Coronary artery (tissue), 2 donors: ENCODE measurements at places on chromosomes 2 and 18.
A peak's percentile ranks its signal among the peaks of the same experiment; 100 is the strongest.

DNA sequence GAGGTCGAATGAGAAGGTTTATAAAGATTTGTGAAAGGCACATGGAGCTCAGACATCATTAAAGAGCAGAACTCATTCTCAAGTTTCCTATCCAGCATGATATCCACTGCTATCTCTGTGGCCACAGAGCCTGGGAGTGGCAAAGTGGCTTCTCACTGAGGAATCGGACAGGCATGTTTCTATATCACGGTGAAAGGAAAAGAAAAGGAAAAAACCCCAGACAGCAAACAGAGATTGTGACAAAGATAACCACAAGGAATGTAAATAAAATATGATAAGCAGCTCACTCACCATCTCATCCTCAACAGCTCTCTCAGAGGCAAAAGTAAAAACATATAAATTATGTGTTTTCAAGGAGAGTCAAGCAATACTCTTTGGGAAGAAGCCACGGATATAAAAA lies 2.5 kb downstream of the PID1 start:
- DNase-seq: no peak

- peak; percentile 46 for DNase-seq
These were observed 34.3 kb downstream of the LDLRAD4 start for GRCh38 chr18:13252686-13253410.

DNA sequence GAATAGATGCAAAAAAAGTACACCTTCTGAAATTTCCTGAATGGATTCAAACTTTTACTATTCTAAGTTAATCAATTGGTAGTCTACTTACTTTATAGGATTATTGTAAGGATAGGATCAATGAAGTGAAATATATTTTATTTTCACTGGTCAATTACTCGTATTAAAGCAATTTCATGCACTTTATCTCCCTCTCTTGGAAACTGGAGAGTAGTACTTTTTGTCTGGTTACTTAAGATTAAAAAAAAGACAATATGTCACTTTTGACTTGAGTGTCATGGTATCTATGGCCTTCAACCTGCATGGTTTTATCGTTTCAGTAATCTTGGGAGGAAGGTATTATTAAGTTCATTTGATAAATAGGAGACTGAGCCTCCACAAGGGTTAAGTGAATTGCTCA lies 1.0 kb upstream of the KYNU start:
- no peak for DNase-seq

- no peak for DNase-seq
These were observed 46.8 kb upstream of the NCK2 start for GRCh38 chr2:105697781-105698449.

DNA sequence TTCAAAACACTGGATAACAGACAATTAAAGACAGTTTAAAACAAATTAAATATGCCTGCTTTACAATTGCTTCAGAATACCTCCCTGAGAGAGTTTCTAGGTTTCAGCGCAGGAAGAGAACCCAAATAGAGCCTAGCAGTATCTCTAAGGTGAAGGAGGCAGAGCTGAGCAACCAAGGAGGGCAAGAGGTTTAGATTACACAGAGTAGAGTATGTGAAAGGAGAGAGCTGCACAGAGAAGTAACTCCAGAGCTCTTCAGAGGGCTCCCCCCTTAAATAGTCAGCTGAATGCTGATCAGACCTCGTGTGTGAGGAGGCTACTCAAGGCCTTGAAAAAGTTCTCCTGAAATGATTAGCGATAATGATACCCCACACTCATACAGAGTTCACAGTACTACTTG lies 386.5 kb upstream of the TCF4 start:
- DNase-seq: no peak

DNA sequence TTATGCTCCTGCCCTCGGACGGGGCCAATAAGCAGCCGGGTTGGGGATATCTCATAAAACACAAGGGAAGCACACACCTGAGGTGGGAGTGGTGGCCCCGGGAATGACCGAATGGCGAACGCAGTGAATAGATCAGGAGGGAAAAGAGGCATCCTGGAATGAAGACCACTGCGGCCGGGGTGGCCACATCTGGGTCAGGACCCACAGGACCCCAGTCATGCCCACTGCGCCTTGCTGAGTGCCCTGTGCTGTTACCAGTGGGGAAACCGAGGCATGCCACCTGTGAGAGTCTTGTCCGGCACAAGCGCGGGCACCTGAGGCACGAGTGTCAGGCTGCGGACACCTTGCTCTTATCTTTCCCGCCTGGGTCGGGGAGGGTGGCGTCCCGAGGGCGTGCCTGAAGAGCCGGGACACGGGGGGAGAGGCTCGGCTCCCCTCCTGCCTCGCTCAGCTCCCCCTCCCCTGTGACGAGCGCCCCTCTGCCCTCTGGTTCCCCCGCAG lies 1.6 kb downstream of the PDCD1 start:
- DNase-seq: no peak

DNA sequence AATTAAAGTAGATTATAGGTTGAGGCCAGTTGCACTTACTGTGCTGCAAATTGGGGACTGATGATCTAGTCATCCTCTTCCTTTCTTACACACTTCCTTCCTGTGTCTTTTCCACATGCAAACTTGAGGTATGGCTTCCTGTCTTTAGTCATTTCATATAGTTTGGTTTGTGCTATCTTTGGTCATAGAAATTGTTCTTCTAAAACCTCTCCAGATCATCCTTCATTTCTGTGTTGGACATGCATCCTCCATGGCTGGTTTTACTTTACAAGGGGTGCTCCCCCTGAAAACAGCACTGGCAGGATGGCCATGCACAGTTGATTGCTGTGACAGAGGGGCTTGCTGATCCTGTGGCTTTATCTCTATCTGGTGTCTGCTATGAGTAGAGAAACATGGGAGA lies 36.5 kb downstream of the MGAT5 start:
- DNase-seq: no peak

- no peak for DNase-seq
These were observed 8.2 kb downstream of the BCL2 start for GRCh38 chr18:63311118-63312018.

DNA sequence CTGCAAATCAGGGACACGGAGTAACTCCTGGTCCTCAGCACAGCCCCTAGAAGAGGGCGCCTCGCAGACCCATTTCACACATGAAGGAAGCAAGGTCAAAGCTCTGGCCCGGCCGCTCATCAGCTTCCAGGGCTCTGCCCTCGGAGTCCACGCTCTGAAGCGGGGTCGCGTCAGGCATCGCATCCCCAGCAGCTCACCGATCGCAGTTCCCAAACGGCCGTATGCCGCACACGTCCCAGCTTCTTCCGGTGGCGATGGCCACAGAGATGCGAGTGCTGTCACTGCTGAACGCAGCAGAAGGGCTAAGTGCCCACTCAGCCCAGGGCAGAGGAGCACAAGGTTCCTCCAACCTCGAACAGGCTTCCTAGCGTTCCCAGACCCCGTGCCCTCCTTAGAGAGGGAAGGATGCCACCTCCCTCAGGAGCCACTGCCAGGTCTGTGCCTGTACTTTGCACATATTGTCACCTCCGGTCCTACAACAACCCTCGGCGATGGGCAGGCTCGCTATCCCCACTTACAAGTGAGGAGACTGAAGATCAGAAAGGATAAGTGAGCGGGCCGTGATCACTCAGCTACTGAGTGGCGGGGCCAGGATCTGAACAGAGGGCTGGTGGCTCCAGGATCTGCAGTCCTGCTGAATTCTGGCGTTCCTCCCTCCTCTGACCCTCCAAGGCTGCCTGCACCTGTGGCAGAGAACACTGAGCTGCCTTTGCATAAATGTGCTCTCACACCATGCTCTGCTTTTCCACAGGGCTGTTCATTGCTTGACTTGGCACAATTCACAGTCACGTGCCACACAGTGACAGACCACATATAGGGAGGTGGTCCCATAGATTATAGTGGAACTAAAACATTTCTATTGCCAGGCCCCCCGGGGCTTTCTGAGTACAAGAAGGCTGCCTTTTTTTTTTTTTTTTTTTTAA lies 71.4 kb downstream of the COPS8 start:
- DNase-seq: no peak
